GM06990 (cell line): ENCODE measurements at places on chromosomes 1 and 21.

DNA sequence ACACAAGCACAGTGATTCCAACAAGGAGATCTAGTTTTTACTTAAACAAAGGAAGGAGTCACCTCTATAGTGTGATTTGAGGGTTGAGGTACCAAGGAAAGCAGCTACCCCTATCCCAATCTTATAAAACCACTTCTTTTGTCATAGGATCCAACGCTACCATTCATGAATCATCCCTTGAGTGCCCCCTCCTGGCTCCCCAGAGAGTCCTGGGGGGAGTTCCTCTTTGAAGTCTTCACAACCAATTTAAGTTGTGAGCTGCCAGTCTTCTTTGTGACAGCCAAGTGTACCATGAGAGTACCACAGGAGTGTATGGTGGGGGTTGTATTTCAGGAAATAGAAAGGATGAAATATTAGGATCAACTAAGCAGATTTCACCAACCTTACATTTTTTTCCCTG lies 39.1 kb upstream of the NHLH2 start:
- DNase-seq = no peak

DNA sequence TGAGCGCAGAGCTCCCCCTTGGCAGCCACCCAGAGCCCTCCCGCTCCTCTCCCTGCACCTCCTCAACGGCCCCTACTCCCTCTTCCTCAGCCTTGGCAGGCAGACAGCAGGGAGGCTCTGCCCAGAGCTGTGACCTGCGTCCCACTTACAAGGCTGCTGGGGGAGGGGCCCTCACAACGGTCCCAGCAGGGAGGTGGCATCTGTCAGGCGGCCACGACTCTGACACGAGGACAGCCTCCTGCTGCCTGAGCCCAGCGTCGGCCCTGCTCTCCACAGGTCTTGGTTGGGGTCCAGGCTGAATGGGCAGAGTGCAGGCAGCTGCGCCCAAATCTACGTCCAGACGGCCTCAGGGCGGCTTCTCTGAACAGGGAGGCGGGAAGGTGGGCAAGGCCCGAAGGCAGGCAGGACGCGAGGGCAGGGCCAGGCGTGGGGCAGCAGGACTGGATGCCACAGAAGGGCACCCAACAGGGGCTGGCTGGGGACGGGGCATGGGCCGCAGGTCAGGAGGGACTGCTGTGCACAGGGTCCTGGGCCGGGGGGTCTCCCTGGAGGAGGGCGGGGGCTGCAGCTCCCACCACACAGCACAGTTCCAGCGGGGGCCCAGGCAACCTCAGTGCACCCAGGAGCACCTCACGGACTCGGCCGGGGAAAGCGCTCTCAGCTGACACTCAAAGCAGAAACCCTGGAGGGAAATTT lies 7.5 kb downstream of the SLC19A1 start:
- DNase-seq = no peak

GRCh38 chr1:167782946-167783345 lies 61.2 kb downstream of the MPZL1 start:
- DNase-seq = no peak

DNA sequence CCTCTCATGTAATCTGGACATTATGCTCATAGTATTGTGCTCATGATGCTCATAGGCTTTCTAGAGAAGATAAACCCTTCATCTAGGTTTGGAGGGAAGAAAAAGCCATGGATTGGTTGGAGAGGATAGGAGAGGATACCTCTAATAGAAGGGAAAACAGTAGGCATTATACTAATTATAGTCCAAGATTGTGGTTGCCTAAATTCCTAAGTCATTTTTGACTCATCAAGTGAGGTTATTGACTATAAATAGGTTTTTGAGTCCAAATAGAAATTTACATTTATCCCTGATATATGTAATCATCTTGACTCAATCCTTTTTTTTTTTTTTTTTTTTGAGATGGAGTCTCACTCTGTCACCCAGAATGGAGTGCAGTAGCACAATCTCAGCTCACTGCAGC lies 5.0 kb downstream of the SYT11 start:
- DNase-seq = no peak

DNA sequence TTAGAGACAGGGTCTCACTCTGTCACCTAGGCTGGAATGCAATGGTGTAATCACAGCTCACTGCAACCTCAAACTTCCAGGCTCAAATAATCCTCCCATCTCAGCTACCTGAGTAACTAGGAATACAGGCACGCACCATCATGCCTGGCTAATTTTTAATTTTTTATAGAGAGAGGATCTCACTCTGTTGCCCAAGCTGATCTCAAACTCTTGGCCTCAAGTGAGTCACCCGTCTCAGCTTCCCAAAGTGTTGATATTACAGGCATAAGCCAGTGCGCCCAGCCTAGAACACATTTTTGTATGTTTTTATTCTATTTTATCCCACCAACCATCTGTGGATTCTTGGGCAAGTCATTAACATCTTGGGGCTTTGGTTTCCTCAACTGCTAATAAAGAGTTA lies 100.5 kb downstream of the AK5 start:
- no peak for DNase-seq

DNA sequence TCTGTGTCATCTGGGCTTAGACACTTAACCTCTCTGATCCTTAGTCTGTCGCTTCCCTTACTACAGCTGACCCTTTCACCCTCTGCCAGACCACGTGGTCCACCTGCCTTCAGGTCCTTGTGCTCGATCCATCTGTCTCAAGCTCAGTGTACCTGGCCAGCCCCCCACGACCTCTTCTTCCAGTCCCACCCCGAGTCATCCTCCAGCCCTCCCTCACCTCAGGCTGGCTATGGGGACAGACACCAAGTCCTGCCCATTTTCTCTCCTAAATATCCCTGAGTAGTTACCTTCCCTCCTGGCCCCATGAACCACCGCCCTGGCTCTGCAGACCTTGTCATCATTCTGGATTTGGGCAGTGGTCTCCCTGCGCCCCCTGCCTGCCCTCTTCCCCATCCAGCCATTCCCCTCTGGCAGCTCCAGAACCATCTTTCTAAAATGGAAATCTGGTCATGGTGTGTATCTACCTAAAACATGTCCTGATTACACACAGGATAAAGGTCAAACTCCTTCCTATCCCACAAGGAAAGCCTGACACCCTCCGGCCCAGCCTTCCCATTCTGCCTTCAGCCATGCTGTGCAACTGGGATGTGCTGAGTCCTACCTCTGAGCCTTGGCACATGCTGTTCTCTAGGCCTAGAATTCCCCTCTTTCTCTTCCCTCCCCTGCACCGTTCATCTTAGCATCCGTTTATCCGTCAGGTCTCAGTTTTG lies 107.6 kb downstream of the EPHB2 start:
- no peak for DNase-seq

- DNase-seq = no peak
Measured at GRCh38 chr1:169894424-169895145, 889 bp upstream of the SCYL3 start.

- no peak for DNase-seq
Measured at GRCh38 chr1:219514728-219515127, 98.2 kb downstream of the ZC3H11B start.

DNA sequence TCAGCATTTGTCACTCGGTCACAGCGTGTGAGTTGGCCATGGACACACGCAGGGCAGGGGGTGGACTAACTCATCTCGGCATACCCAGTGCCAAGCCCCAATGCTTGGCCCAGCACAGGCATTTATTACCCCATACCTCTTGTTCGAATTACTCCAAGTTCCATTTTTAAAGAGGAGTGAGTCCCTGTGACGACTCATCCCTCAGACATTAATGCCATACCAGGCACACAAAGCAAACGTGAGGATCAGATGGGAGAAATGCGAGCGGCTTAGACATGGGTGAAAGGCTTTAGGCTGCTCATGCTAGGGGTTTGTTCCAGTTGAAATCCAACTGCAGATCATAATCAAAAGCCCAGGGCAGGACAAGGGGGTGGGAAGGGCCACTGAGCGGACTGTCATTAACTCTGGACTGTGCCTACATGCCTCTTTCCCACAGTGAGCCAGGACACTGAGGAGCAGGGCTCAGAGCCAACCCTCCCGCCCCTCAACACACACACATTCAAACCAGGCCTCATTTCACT lies 118.5 kb upstream of the NGF start:
- no peak for DNase-seq

DNA sequence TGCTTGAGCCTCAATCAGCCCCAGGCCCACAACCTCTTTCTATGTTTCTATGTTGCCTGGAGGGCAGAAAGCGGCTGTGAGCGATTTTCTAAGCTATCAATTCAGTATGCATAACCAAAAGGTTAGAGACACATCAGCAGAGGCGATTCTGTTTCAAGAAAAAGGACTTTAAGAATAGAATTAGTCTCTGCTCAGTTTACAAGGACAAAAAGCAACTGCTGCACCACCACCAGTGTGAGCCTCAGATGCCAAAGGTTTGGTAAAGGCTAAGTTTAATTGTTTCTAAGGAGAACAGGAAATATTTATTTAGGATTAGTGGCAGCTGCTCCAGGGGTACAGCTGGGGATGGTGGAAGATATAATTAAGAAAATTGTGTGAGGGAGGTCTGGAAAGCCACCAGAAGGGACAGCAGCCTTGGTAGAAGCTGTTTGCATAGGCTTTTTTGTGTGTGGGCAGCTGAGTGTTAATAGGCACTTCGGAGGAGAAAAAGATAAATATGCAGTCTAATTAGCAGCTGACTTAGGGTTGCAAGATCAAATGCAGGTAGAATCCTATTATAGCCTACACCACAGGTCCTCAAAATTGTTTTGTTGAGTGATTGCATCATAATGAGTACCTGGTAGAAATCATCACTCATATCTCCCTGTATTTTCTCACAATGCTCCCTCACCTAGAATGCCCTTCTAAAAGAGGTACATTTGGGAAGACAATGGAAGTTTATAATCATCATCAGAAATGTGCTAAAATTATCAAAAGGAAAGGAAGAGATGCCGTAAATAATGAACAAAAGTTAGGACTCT lies 35.8 kb downstream of the ZC3H11B start:
- no peak for DNase-seq

DNA sequence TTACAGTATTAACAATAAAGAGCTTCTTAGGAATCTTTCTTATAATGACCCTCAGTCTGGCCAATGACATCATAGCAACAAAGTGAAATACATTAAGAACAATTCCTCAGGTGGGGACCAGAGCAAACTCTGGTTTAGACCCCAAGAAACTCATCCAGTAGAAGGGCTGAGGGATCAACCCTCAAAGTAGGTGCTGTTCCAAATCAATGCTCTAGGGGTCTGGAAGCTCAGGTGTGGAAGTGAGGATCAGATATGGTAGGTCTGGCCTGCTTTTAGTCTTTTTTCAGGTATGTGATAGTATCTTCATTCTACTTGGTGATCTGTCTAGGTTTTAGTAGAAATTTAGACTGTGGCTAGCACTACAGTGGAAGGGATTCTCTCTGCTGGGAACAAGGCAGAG lies 291.7 kb downstream of the PDE4B start:
- no peak for DNase-seq

DNA sequence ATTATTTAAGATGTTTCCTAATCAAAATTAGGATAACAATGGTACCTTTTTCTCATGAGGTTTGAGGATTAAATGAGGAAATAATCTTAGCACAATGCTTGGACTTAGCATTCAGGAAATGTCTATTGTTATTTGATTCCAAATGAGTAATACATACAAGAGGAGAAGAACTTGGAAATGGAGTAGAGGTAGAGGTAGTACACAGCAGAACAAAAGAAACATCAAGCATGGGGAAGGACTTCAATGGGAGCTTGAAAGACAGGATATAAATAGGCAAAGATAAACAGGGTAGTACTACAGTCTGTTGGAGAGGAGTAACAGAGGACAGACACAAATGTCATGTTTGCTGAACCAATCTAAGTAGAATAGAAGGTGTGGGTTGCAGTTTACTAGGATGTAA lies 59.5 kb upstream of the RGS2 start:
- DNase-seq = no peak

DNA sequence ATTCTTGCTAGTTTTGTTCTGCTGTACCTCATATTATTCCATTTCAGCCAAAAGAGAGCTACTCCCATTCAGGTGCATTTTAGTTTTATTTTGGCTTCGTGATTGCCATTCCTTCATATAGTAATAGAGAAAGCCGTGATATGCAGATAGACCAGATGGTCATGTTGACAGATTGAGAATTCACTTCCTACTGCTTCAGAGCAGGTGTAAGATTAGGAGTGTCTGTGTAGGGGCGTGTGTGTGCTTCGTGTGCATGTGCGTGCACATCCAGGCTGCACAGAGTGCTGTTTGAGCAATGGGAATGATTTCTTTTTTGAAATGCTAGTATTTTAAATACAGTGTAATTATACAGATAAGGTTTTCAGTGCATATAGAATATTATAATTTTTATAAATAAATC lies 10.3 kb downstream of the NFIA start:
- no peak for DNase-seq

DNA sequence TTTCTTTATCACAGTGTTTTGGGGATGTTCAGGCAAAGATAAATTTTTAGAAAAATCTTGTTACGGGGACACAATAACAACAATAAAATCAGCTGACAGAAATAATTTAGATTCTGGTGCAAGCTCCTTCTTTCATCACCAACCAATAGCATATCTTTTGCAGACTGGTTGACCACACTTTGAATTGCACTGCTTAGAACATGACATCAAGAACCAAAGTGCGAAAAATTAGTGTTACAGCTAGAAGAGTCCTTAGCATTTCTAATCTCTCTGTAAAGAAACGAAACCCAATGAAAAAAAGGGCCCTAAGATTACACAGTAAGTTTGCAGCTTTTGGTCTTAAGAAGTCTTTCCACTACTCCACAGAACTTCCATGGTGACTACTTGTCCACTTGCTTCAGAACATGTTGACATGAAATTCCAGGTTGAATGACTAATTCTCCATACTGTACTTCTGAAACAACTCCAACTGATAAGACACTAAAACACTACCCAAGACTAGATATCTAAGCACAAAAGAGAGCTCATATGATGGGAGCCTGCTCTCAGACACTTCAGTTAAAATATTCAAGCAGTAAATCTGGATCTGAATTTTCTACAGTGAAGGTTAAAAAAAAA lies 31.3 kb downstream of the XKR8 start:
- no peak for DNase-seq

DNA sequence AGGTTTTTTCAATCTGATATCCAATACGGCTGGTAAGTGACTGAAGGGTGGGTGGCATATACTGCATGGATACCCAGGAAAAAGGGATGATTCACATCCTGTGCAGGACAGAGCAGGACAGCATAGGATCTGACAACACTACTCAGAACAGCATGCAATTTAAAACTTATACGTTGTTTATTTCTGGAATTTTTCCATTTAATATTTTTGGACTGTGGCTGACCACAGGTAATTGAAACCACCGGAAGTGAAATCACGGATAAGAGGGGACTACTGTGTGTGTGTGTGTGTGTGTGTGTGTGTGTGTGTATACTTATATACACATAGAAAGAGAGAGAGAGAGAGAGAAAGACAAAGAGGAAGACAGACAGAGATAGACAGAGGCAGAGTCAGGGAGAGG lies 23.0 kb downstream of the ERICH3 start:
- DNase-seq = no peak
